Memory B cell (primary cell): ENCODE measurements at places on chromosomes 3 and 15.

GRCh38 chr3:195553268-195553667, 10.1 kb upstream of the PPP1R2 start:
- no peak for DNase-seq

DNA sequence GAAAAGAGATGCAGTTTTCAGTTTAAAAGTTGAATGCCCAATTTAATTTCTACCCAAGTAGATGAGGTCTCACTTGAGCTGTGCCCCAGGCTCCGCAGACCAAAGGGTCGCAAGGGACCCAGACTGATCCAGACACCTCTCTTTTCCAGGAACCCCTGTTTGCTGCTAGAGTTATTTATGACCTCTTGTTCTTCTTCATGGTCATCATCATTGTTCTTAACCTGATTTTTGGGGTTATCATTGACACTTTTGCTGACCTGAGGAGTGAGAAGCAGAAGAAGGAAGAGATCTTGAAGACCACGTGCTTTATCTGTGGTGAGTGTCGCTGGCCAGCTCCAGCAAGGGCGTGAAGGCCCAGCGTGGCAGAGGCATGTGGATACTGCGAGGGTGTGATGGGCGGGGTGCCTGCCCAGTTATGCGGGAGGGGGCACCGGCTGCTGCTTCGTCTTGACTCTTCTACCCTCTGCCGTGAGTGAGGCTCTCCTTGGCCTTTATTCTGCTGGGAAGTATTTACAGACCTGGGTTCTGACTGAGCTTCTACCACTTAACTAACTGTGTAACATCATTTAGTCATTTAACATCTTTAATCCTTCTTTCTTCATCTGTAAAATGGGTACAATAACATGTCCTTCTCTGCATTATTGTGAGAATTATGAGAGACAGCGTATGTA, 164.2 kb upstream of the BHLHE40 start:
- no peak for DNase-seq

GRCh38 chr3:4865714-4866113, 113.5 kb upstream of the BHLHE40 start:
- no peak for DNase-seq

DNA sequence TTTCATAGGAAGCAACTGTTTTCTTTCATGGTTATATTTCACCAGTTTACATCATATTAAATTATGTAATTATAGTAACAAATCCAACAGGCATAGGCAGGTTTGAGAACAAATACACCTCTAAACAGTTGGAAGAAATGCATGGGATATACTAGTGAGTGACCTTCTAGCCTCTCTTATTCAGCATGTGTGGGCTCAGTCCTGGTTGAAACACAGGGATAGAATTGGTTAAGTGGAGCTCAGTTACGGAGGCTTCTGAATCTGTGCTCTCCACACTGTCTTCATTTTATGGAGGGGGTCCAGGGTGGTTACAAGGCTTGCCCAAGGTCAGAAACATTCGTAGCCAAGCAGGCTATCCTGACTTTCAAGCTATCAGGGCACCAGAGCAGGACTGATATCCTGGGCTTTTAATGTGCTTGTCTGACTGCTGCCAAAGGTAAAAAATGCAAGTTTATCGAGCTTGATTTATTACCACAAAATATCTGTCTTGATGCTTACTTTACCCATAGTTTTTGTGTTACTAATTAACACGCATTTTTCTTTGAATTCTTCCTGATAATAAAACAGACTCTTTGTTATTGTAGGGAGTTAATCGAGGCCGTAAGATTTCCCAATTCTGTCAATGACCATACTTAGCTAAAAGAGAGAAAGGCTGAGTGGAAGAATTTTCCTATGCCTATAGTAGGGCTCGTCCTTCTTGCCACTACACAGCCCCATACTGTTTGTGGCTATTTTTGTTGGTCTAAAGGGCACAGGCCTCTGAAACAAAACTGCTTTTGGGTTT, 89.6 kb downstream of the FILIP1L start:
- DNase-seq: no peak

DNA sequence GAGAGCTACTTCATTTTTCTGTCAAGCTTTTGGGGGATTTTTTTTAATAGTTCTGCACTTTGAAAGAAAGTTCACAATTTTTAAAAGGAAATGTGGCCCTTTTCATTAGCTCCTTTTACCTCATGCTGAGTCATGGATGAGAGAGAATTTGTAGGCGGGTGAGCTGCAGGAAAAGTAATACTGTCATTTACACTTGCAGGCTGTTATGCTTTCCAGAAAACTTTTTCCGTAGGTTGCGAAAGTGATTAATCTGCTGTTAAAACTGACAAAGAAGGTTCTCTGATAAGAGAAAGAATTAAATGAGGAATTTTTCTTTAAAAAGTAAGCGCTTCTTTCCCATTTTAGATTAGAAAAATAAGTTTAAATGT, 430.2 kb downstream of the LPP start:
- DNase-seq: no peak

DNA sequence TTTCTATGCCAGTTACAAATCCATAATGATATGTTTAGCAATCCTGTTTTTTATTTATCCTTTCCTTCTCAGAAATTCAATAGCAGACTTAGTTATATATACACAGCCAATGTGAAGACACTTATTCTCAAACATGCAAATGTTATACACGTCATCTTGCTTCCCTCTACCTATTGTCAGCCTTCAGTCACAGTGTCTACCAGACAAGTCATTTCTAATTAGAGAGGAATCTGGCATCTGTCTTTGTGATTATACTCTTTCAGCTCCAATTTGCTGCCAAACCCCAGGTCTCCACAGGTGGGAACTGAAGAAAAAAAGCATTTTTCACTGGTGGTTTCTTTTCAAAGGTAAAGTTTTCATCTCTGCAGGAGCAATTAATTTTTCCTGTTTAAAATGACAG, 793.1 kb downstream of the AGBL1 start:
- DNase-seq: no peak

DNA sequence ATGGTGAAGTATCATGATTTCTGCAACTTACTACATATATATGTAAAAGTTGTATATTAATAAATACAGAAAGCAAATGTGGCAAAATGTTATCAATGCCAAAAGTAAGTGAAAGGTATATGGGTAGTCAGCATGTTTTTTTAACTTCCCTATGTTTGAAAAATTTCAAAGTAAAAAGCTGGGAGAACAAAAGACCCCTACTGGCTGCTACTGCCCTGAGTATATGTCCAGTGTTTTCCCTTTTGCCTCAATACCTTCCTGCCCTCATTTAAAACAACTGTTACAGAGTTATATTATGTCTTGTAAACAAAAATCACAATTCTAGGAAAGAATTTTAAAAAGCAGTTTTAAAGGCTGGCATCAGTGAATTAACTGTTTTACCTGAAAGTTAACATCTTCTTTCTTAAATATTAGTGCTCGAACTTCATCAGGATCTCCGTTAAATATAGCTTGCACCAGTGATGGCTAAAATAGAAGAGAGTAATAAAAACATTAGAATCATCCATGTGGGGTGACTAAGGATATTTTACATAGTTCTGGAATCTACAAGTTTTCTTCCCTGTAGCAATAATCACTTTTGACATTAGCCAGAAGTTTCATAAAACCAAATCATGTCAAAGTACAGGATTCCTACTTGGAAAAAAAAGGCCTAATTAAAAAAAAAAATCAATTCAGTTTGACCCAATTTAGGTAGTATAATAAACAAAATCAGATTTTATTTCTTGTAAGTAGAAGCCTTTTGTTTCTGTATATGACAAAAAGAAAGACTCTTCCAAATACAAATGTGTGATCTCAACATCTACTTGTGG, 2.7 kb downstream of the ANKRD28 start:
- DNase-seq: no peak

GRCh38 chr3:96813820-96814650, at the start of gene EPHA6:
TSS of gene EPHA6 (plus strand) at chr3:96814594.
- DNase-seq: no peak
